ENCODE measurements at places on chromosomes 3 and 15.

DNA sequence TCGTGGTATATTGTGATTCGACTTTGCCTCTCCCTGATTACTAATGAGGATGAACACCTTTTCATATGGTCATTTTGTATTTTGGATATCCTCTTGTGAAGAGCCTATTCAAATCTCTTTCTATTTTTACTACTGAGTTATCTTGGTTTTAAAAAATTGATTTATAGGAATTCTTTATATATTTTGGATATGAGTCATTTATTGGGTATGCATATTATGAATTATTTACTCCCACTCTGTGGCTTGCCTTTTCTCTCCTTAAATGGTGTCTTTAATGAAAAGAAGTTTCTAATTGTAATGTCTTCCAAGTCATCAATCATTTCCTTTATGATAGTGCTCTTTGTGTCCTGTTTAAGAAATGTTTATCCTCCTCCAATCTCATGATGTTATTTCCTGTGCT, 191.5 kb upstream of the DPH6 start:
- no peak for DNase-seq

GRCh38 chr3:176351408-176351807, 845.9 kb downstream of the TBL1XR1 start:
- no peak for DNase-seq

- peak; percentile 77 for DNase-seq
These were observed 14.1 kb downstream of the RNF123 start for GRCh38 chr3:49703443-49703927.

GRCh38 chr3:61530355-61530754, 31.0 kb upstream of the PTPRG start:
- DNase-seq, result no peak

DNA sequence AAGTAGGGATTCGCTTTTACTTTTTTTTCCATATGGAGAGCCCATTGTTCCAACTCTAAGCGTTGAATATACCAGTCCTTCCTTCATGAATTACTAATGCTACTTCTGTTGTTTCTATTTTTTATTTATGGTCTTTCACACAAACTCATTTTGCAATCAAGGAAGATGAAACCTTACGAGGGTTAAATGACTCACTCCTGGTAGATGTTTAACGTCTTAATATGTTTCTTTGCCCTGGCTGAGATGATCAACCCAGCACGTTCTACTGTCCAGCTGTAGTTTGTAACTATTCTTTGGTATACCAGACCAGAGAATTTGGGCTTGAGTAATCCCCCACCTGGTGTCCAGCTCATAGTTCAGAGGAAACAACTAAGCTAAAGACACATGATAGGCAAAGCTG, 23.1 kb downstream of the CDCP1 start:
- DNase-seq, result no peak

- no peak for DNase-seq
These were observed 142.3 kb upstream of the RASGRP1 start for GRCh38 chr15:38706956-38707355.

GRCh38 chr3:103002425-103003176, 567.8 kb downstream of the ZPLD1 start:
- DNase-seq, result no peak

GRCh38 chr15:48396020-48396419, 64.8 kb downstream of the DUT start:
- no peak for DNase-seq

GRCh38 chr3:64975147-64975546, 287.3 kb upstream of the ADAMTS9 start:
- DNase-seq, result no peak

- no peak for DNase-seq
These were observed 21.5 kb upstream of the CHD2 start for GRCh38 chr15:92878593-92879053.

GRCh38 chr3:56003129-56003528, 465.1 kb downstream of the ERC2 start:
- no peak for DNase-seq

GRCh38 chr3:17573396-17573795, 169.0 kb downstream of the TBC1D5 start:
- no peak for DNase-seq

GRCh38 chr3:16551342-16551976, 38.0 kb upstream of the RFTN1 start:
- no peak for DNase-seq

GRCh38 chr15:63884953-63885352, 51.2 kb upstream of the HERC1 start:
- no peak for DNase-seq

DNA sequence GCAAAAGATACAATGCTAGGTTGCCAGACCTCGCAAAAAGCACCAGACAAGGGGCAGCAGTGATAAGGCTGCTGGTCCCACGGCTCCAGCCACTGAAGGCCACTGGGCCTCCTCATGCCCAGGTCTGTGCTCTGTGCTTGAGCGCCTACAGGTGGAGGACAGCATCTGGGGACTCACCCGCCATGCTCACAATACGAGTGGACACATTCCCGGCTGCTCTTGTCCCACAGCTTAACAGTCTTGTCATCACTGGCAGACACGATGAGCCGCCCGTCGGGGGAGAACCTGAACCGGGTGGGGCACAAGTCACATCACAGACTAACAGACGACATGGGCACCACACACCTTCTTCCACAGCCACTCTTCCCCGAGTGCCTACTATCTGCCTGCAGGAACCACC, 7.4 kb downstream of the POC1A start:
- DNase-seq, result no peak

Data from CD4-positive, alpha-beta T cell treated with Interleukin-12 subunit alpha and Interleukin-12 subunit beta, for 1 hour (primary cell).